ENCODE measurements at places on chromosomes 3 and 15.
A peak's percentile ranks its signal among the peaks of the same experiment; 100 is the strongest.

DNA sequence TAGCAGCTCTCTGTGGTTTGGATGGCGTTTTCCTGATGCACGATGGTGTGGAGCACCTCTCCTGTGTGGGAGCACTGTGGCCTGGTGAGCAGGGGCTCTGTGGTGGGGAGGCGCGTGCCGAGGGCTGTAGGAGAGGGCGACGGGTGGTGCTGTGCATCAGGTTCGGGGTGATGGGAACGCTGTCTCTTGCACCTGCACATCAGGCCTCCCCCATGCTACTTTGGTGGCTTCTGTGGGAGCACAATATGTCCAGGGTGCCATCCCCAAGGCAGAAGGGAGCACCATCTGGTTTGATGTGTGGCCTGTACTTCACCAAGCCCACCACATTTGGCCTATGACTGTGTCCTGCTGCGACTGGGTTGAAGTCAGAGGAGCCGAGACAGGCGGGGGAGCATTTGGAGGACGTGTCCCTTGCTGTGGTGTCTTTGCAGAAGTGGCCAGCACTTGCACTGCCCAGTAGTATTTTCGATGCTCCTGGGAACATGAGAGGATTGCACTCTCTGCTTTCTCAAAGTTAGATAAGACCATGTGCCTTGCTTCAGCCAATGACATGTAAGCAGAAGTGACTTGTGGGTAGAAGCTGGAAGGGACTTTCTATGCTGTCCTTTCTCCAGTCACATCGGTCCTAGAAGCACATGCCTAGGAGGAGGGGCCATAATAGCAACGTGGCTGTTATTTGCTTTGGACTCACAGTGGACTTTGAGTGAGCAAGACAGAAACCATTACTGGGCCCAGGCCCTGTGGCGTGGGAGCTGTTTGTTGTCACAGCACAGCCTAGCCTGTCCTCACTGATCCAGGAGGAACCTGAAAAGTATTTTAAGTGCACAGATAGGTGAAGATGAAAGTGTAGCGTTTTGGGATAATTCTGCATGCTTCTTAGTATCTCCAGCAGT, 72.1 kb downstream of the APBA2 start:
- DNase-seq, result no peak

GRCh38 chr15:84947947-84948830, 33.5 kb upstream of the PDE8A start:
- DNase-seq, result peak; percentile 87

GRCh38 chr3:12965999-12966846, 107.0 kb downstream of the IQSEC1 start:
- no peak for DNase-seq

- DNase-seq, result no peak
These were observed 614.4 kb downstream of the FHIT start for GRCh38 chr3:60636846-60637245.

DNA sequence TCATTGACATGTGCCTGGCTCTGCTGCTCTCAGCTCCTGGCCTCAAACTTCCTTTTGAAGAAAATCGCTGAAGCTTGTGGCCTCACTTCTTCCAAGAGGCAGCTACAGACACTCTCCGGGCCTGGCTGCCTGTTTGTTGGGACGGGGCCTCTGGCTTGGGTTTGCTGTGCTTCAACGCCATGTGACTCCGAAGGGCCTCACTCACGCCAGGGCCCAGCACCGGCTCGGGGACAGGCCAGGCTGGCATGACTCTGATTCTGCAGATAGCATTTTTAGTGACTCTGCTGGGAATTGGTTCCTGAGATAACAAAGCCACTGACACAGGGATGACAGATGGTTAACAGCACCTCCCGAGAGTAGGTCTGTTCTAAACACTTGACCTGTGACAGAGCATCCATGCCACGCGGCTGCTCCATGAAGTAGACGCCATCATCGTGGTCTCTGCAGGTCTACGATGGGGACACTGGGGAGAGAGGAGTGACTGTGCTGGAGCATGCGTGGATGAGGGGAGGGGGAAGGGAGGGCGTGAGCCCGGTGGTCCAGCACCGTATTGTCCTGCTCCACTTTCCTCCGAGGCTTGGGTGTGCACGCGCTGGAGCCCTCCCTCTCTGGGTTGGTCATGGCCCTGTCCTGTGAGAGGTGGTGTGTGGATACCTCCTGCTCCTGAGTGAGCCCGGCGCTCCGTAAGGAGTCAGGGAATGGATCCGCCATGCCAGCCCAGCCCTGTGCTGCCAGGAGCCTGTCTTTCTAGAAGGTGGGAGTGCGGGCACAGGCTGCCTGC, 133.6 kb downstream of the TJP1 start:
- no peak for DNase-seq

- no peak for DNase-seq
These were observed 573.8 kb upstream of the LMCD1 start for GRCh38 chr3:7927864-7928263.

- no peak for DNase-seq
These were observed at the start of gene IQCF2 for GRCh38 chr3:51860703-51861665. IQCF2 (plus strand) TSS chr3:51861615; CDS start chr3:51861667, 52 bp downstream.

All from lung microvascular endothelial cell (primary cell).